Glutamatergic neuron (in vitro differentiated cells): ENCODE measurements at places on chromosomes 1 and 21. TPM values are rescaled to one million over a fixed set of nuclear protein-coding genes. Genes with fewer than 3 reads are reported as not detected.

DNA sequence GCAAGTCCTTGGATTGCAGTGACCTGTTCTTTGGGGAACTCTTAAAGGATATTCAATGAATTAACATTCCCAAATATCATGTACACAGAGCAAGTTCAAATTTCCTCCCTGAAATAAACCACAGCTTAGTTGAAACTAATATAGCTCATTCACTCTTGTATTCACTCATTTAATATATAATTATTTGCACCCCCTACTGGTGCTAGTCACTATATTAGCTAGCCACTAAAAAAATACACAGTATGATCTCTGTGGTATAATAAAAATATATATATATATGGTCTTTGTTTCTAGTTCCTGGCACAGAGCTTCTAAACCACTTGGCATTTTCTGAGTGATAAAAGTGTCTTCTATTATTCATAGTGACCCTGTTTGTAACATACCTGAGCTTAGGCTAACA lies 177.3 kb upstream of the LYPLAL1 start:
- no peaks in the 10 kb centered on the region for H3K27me3 ChIP-seq
- H3K4me1 ChIP-seq: no peaks in the 10 kb centered on the region
- H3K4me3 ChIP-seq: no peak overlapping the region
- H3K36me3 ChIP-seq: no peaks in the 10 kb centered on the region
- DNase-seq: no peak
- no peak overlapping the region for H3K27ac ChIP-seq

- peaks cover 49% of the 10 kb centered on the region for H3K27me3 ChIP-seq
- no peaks in the 10 kb centered on the region for H3K36me3 ChIP-seq
- H3K27ac ChIP-seq: no peak overlapping the region
Observed at GRCh38 chr1:90721210-90722194, 4.4 kb upstream of the BARHL2 start.

Gene IQCC
- 2.7 TPM for total RNA-seq

Gene SPRR2G
- total RNA-seq: not detected

Gene ZBTB37
- total RNA-seq: 11.7 TPM

DNA sequence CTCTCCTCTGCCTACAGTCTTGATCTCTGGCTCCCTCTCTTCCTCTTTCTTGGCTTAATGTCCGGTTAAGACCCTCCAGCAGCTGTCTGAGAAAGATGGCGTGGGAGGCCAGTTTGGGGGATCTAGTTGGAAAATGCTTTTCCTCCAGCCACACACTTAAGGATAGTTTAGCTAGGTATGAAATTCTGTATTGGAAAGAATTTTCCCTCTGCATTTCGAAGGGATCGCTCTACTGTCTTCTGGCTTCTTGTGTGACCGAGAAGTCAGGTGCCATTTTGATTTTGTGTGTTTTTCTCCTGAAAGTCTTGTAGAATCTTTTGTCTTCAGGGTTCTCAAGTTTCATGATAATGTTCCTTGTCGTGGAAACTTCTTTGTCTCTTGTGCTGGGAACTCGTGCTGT lies 28.0 kb downstream of the PRKCZ start:
- H3K36me3 ChIP-seq: peaks cover 29% of the 10 kb centered on the region
- no peak overlapping the region for H3K27ac ChIP-seq
- peaks cover 23% of the 10 kb centered on the region for H3K4me1 ChIP-seq

- no peak overlapping the region for H3K4me3 ChIP-seq
- H3K36me3 ChIP-seq: no peaks in the 10 kb centered on the region
- DNase-seq: no peak
- no peaks in the 10 kb centered on the region for H3K27me3 ChIP-seq
- no peaks in the 10 kb centered on the region for H3K4me1 ChIP-seq
Observed at GRCh38 chr1:68479501-68479900, 17.4 kb downstream of the DEPDC1 start.

GRCh38 chr1:107512836-107513235 lies 372.0 kb downstream of the NTNG1 start:
- H3K4me3 ChIP-seq: no peak overlapping the region
- no peaks in the 10 kb centered on the region for H3K4me1 ChIP-seq
- no peak overlapping the region for H3K27ac ChIP-seq

GRCh38 chr21:38236232-38236631 lies 20.6 kb upstream of the KCNJ15 start:
- H3K36me3 ChIP-seq: no peaks in the 10 kb centered on the region
- no peak for DNase-seq
- no peak overlapping the region for H3K4me3 ChIP-seq
- H3K4me1 ChIP-seq: no peaks in the 10 kb centered on the region

DNA sequence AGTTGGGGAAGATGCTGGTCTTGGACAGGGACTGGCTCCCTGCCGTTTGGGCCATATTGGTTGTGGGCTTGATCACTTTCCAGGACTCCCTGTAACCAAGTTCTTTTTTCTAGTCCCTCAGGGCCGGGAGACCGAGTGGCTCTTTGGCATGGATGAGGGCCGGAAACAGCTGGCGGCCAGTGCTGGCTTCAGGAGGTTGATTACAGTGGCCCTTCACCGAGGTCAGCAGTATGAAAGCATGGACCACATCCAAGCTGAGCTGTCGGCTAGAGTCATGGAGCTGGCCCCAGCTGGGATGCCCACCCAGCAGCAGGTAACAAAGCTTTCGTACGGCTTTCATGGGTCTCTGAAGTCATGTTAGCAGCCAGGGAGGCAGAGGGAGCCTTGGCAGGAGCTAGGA lies 4.3 kb downstream of the METTL13 start:
- no peak overlapping the region for H3K27ac ChIP-seq
- H3K4me1 ChIP-seq: peaks cover 3% of the 10 kb centered on the region

DNA sequence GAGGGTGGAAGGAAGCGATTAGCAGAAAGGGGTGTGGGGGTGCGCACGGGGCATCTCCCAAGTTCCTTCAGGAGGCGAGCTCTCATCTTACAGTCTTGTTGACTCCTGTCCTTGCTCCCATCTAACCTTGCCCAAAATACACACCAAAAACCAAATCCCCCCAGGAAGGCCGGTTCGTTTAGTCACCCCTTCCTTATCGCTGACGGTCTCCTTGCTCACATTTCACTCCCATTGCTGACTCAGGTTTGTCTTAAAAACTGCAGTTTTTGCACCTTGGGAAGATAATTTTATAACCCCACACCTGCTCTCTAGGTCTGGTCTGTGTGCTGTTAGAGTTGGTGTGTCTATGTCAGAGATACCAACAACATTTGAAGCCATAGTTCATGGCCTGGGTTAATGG lies 68.1 kb upstream of the F3 start:
- H3K4me1 ChIP-seq: no peaks in the 10 kb centered on the region
- no peak overlapping the region for H3K27ac ChIP-seq
- H3K27me3 ChIP-seq: no peaks in the 10 kb centered on the region
- H3K36me3 ChIP-seq: no peaks in the 10 kb centered on the region
- no peak overlapping the region for H3K4me3 ChIP-seq

GRCh38 chr1:221782477-221782876 lies 40.6 kb upstream of the DUSP10 start:
- no peak for DNase-seq
- H3K27ac ChIP-seq: no peak overlapping the region
- H3K36me3 ChIP-seq: no peaks in the 10 kb centered on the region
- H3K4me1 ChIP-seq: no peaks in the 10 kb centered on the region
- peaks cover 4% of the 10 kb centered on the region for H3K27me3 ChIP-seq

DNA sequence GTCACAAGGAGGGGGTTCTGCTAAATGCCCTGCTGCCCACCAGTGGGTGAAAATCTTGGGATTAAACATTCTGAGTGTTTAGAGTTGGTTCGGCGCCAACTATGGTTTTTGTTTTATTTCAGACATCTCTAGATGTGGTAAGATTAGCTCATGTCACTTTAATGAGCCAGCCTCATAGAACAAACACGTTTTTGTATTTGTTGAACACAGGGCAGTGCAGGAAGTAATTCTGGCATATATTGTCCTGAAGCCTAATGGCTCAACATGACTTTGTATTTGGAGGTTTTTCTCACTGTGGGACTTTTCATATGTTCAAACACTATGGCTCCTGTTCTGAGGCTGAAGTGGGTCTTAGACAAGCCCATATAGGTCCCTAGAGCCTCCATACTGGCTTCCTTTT lies 107.8 kb downstream of the NGF start:
- H3K36me3 ChIP-seq: no peaks in the 10 kb centered on the region
- H3K27me3 ChIP-seq: no peaks in the 10 kb centered on the region
- H3K27ac ChIP-seq: no peak overlapping the region

Gene RNF115
- total RNA-seq: 20.5 TPM

Gene SPRR3
- not detected for total RNA-seq

DNA sequence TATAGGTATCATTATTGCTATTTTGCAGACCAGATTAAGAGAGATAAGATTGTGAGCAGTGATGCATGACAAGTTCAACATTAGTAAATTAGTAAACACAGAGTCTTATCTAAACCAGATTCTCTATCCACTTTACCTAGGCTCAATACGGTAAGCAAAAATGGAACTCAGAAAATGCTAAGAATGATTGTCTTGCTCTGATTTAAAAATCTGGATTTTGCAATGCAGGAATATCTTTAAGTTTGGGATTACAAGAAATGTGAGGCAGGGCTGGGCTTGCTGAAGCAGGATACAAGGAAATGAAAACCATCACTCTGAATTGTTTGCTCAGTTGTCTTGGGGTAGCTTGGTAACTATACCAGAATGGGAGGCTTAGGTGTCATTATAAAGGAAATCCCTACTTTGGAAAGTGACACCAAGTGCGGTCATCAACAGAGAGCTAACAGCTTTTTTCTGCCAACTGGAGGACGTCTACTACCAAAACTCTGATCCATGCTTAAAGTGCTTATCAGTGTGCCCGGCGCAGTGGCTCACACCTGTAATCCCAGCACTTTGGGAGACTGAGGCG lies 332.7 kb upstream of the RUNX1 start:
- H3K4me1 ChIP-seq: no peaks in the 10 kb centered on the region
- no peaks in the 10 kb centered on the region for H3K36me3 ChIP-seq
- DNase-seq: no peak
- H3K27ac ChIP-seq: no peak overlapping the region
- no peak overlapping the region for H3K4me3 ChIP-seq

Gene DCST1
- total RNA-seq: not detected

Gene FMO1
- not detected for total RNA-seq

DNA sequence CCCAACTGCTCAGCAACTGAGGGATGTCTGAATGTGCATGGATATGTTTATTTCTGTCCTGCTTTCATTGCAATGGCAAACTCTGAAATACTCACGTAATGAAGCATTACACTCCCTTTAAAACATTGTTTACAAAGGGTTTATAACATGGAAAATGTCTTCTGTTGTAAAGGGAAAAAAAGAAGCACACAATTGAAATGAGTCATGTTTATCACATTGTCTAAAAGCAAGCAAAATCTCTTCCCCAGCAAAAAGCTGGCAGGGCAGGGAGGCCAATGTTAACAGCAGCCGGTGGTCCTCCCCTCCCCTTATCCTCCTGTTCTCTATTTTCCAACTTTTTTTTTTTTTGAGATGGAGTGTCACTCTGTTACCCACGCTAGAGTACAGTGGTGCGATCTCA lies 3.9 kb upstream of the EFNA1 start:
- peaks cover 18% of the 10 kb centered on the region for H3K27me3 ChIP-seq
- no peak overlapping the region for H3K4me3 ChIP-seq
- H3K4me1 ChIP-seq: peaks cover 13% of the 10 kb centered on the region
- H3K27ac ChIP-seq: no peak overlapping the region

GRCh38 chr1:63670164-63670563 lies 77.0 kb downstream of the PGM1 start:
- H3K4me1 ChIP-seq: no peaks in the 10 kb centered on the region
- H3K27me3 ChIP-seq: peaks cover 4% of the 10 kb centered on the region
- H3K27ac ChIP-seq: no peak overlapping the region
- H3K36me3 ChIP-seq: peaks cover 3% of the 10 kb centered on the region
- H3K4me3 ChIP-seq: no peak overlapping the region
